Activated T-cell treated with anti-CD3 and anti-CD28 coated beads, Interleukin-2, amount 50 U/mL, for 72 hours (primary cell): ENCODE measurements at places on chromosomes 5 and 9.

DNA sequence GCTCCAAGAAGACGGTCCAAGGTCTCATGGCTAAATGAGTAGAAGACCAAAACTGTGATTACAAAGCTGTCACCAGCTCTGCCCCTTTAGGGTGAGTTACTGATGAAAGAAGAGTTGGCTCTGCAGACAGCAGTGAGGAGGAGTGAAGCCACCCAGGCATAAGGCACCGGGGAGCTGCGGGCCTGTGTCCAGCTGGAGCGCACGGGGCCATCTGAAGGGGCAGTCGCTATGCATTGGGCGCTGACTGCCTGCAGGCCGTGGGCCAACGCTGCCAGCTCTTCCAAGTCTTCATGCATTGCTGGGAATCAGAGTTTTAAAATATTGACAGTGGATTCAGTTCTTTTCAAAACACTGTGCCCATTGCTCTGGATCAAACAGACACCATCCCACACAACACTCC, 70.3 kb downstream of the DAPK1 start:
- DNase-seq, result no peak

- no peak for DNase-seq
These were observed 5.8 kb downstream of the HAPLN1 start for GRCh38 chr5:83714810-83715209.

GRCh38 chr5:72586788-72587530, 79.7 kb upstream of the ZNF366 start:
- DNase-seq, result no peak

DNA sequence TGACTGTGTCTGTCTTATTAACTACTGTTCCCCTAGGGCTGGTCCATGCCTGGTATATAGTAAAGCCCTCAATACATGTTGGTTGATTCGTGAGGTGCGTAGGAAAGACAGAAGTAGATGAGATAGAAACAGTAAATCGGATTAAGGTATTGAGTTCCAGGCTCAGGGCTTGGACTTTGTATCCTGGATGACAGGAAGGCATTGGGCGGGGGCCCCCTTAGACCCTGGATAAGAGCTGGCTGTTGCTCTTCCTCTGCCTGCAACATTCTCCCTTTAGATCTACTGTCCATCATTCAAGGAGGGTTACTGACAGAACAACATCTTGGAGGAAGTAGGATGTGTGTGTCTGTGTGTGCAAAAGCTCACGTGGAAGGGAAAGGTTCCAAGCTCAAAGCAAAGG, 31.2 kb upstream of the CTNNA1 start:
- no peak for DNase-seq

DNA sequence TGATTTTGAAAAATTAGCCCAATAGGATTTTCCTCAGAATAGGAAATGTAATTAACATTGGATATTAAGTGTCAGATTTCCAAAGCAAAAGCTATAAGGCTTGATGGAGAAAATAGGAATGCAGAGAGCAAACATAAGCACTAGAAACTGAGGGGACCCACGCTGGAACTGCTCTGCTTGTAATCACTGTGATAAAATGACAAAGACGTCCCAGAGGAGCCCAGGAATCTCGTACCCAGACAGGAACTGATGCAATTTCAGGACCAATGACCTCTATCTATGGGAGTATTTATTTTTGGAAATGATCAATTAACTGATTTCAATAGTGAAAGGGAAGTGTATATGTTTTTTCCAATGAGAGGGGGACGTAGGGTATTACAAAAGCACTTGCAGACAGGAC, 714.5 kb upstream of the WWC1 start:
- DNase-seq, result no peak

GRCh38 chr5:28473531-28474107, 1435.2 kb upstream of the CDH9 start:
- no peak for DNase-seq

GRCh38 chr9:135224286-135224877, 136.9 kb downstream of the OLFM1 start:
- DNase-seq, result no peak

- DNase-seq, result no peak
These were observed 205.3 kb downstream of the TTLL11 start for GRCh38 chr9:121887553-121888437.

- no peak for DNase-seq
These were observed 16.2 kb downstream of the SPTAN1 start for GRCh38 chr9:128568470-128569078.

GRCh38 chr5:113343343-113343742, 91.4 kb downstream of the TSSK1B start:
- no peak for DNase-seq

DNA sequence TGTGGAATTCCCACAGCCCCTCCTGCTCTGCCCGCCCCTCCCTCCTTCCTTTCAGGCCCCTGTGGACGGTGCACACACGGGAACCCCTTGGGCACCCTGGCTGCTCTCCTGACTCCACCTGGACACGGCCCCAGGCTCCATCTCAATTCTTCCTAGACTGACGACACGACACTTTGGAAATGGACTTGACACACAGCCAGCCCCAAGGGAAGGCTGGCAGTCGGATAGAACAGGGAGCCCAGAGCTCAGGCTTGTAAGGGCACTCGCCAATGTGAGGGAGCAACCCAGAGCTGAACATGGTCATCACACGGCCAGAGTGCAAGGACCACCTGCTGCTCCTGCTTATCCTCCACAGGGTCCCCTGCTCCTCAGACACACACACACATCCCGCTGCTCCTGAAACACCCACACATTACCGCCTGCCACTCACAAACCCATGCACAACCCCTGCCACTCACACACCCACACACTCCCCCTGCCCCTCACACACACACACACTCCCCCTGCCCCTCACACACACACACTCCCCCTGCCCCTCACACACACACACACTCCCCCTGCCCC, 8.9 kb downstream of the SLC9A3 start:
- no peak for DNase-seq

- no peak for DNase-seq
These were observed 80.3 kb upstream of the ROR2 start for GRCh38 chr9:92030367-92030766.

DNA sequence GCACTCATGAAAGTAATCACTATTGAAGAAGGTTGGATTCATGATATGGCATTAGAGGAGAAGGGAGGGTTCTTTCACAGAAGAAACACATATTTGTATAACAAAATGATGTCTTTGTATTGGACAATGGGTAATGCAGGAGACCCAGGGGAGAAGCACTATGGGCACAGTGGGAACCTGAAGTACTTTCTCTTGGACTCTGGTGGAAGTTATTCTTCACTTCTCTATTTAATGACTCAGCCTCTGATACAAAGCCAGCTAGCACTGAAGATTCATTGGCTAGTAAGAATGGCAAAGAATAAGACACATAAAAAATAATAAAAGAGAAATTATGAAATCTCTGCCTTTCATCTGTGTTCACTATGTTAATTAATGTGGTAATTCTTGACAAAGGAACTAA, 149.9 kb upstream of the PRR16 start:
- DNase-seq, result no peak
